ENCODE measurements at places on chromosomes 6 and 20. TPM values are rescaled to one million over a fixed set of nuclear protein-coding genes. Genes with fewer than 3 reads are reported as not detected.

The TOMM6 gene
- total RNA-seq: 76.9 TPM

The FAM209B gene
- not detected for total RNA-seq

The OPRL1 gene
- total RNA-seq: 1.5 TPM

The HS3ST5 gene
- not detected for total RNA-seq

The SLPI gene
- total RNA-seq: 205 TPM

The CYP21A2 gene
- 5.7 TPM for total RNA-seq

GRCh38 chr20:62518911-62519310, 43.1 kb upstream of the GATA5 start:
- DNase-seq: no peak

DNA sequence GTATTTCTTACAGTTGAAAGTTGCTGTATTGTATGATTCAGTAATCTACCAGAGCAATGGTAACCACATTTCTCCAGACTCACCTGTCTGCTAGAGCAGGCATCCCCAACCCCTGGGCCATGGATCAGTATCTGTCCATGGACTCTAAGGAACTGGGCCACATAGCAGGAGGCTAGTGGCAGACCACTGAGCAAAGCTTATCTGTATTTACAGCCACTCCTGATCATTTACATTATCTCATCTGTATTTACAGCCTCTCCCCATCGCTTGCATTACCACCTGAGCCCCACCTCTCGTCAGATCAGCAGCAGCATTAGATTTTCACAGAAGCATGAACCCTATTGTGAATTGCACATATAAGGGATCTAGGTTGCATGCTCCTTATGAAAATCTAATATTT, 60.3 kb upstream of the MANEA start:
- no peak for DNase-seq

GRCh38 chr6:24666097-24666640, 530 bp downstream of the TDP2 start:
- no peak for DNase-seq

DNA sequence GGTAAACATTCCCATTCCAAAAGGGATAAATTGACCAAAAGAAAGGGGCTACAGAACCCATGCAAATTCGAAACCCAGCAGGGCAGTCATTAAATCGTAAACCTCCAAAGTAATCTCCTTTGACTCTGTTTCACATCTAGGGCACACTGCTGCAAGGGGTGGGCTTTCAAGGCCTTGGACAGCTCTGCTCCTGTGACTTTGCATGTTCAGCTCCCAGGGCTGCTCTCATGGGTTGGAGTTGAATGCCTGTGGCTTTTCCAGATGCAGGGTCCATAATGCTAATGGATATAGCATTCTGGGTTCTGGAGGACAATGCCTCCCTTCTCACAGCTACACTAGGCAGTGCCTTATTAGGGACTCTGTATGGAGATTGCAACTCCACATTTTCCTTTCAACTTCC, 211.9 kb upstream of the MANEA start:
- DNase-seq: no peak

DNA sequence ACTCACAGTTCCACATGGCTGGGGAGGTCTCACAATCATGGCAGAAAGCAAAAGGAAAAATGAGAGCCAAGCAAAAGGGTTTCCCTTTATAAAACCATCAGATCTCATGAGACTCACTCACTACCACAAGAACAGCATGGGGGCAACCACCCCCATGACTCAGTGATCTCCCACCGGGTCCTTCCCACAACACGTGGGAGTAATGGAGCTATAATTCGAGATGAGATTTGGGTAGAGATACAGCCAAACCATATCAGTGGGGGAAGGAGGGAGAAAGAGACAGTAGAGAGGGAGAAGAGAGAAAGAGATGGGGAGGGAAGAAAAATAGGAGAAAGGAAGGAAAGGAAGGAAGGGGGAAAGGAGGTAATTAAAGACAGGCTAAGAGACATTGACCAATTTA, 30.1 kb downstream of the GMDS start:
- DNase-seq: no peak

DNA sequence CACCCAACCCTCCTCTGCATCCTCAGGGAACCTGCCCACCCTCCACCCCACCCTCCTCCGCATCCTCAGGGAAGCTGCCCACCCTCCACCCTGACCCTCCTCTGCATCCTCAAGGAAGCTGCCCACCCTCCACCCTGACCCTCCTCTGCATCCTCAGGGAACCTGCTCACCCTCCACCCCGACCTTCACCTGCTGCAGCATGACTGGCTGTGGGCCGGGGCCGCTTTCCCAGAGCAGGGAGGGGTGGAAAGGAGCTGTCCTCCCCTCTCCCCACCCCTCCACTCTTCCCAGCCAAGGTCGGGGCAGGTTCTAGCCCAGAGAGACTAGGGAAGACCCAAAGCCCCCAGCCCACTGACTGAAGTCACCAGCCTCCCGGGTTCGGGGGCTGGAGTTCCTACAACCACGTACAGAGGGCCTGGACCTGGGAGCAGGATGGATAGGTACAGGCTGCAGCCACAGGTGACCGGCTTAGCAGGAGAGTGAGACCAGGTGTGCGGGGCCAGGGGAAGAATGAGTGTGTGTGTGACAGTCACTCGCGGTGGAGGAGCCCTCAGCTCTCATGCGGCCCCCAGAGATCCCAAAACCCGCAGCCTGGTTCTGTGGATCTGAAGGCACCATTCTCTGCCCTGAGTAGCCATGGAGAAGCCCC, 11.6 kb downstream of the EEF1A2 start:
- DNase-seq: no peak

GRCh38 chr6:154447954-154448353, 62.5 kb downstream of the CNKSR3 start:
- DNase-seq: no peak

DNA sequence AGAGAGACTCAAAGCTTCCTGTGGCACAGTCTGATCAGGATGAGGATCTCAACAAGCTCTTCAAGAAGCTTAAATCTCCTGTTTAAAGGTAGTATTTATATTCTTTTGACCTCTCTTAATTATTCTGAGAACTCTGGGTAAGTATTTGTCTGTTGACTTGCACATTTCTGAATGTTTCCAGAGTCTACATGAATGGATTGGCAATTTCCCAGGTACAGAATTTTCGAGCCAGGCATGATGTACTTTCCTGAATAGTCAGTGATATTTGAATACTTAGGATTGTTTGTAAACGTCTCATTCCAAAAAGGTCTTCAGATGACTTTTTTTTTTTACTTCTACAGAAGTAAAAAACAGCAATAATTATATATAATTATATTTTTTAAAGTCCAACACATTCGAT, 293.4 kb downstream of the TBC1D32 start:
- DNase-seq: no peak

DNA sequence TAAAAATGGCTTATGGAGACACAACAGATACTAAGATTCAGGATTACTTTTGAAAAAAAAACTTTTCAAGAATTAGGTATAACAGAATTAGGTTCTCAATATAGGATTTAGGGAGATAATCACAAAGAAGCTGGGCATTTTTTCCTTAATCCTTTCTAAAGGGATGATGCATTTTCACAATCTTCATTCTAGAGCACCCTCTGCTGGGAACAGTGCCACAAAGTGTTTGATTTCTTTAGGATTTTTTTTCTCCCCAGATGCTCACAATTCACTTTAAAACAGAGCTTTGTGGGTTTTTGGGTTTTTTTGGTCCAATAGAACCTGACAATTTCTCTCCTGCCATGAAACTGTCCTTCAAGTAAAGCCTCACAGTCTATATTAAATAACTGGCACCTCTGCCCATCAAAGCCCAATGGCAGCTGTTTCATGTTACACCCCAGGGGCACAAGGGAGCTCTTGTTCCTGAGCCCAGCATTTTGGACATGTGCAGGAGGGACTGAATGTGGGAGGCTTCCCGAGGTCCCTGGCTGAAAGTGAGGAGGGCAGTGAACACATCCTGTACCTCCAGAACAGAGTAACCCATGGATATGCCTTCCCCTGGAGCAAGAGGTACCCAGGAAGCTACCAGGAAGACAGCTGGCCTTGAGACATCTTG, 39.7 kb downstream of the PREP start:
- no peak for DNase-seq

DNA sequence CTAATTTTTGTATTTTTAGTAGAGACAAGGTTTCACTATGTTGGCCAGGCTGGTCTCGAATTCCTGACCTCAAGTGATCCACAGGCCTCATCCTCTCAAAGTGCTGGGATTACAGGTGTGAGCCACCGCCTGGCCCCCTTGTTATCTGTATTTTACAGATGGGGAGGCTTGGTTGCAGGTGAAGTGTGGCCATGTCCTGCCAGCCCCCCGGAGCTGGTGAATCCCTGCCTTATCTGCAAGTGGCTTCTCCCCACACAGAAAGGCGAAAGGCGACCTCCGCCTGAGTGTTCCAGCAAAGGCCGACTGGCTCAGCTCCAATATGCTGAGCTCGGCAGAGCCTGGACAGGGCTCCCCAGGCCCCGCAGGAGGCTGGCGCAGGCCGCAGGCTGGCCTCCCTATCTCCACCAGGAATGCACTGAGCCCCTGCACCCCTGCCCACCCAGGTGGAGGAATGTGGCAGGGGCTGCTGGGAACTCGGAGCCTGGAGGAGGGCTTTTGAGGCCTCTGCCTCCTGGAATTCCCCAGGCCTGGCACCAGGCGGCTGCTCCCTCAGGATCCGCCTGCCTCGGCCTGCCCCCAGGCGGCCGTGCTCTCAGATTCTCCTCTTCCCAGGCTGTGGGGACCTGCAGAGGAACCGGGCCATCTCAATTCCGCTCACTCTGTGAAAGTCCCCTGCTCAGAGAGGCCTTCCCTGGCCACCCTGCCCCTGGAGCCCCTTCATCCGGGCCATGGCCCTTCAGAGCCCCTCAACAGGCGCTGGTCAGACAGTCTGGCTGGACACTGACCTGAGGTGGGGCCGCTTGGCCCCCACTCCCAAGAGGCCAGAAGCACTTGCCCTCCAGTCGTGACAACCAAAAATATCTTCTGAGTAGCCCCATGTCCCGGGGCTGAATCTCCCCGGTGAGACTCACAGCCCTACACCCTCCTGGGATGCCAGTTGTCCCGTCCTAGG, 9.3 kb upstream of the LAMA5 start:
- no peak for DNase-seq

- no peak for DNase-seq
These were observed 96.9 kb downstream of the JPH2 start for GRCh38 chr20:44089987-44090674.

DNA sequence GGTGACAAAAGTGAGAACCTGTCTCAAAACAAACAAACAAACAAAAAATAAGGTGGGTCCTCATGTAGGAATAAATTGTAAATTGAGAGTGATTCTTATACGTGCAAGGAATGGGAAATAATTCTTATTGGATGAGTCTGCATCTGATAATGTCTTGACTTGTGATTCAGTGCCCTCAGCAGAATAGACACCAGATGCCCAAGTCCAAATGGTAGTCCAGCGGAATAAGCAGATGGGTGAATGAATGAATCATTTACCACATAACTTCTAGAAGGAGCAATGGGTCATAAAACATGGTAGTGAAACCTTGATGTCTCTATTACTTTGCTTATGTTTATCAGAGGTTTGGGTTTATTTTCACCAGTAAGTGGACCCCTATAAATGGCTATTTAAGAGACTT, 747.7 kb downstream of the PHF3 start:
- DNase-seq: no peak

- DNase-seq: no peak
These were observed 127.6 kb downstream of the MAP3K7 start for GRCh38 chr6:90459225-90459758.

- no peak for DNase-seq
These were observed 159.2 kb downstream of the CD109 start for GRCh38 chr6:73854998-73855718.

DNA sequence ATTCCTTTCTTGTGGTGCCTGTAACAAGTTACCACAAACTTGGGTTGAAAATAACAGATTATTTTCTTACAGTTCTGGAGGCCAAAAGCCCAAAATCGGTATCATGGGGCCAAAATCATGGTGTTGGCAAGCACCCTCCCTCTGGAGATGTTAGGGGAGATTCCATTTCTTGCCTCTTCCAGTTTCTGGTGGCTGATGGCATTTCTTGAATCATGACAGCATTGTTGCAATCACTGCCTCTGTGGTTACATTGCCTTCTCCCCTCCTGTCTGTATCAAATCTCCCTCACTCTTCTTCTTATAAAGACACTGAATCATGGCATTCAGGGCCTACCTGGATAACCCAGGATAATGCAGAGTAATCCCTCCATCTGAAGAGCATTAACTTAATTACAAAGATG, 17.9 kb upstream of the TENT5A start:
- DNase-seq: no peak

- no peak for DNase-seq
These were observed 26.5 kb downstream of the DAAM2 start for GRCh38 chr6:39818695-39819094.

DNA sequence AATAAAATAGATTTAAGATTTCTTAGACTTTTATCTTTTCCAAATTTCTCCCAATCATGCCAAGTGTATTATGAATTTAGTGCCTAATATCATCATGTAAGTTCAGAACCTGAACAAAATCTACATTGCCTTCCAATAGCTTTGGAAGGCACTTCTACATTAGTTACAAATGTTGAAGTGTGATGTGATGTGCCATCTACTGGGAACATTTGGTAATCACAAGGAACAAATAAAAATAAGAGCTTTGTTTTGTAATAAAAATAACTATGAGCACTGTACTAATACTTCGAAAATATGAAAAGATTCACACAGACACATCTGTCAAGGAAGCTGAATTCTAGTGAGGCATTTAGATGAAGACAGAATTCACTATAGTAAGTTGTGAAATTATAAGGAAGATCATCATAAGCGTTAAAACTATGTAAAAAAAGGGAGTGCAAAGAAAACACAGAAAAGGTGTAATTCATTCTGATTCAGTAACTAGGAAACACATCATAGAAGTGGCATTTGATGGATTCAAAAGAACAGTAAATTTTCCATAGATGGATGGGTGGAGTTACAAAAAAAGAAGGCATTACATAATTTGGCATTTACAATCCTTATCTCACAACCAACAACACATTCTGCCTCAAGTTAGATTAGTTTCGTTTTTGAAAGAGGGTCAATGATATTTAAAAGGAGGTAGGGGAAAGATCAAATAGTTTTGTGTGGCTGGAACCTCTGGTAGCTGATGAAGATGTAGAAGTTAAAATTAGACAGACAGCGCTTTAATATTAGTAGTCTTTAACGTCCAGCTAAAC, 161.0 kb downstream of the ASCC3 start:
- no peak for DNase-seq

DNA sequence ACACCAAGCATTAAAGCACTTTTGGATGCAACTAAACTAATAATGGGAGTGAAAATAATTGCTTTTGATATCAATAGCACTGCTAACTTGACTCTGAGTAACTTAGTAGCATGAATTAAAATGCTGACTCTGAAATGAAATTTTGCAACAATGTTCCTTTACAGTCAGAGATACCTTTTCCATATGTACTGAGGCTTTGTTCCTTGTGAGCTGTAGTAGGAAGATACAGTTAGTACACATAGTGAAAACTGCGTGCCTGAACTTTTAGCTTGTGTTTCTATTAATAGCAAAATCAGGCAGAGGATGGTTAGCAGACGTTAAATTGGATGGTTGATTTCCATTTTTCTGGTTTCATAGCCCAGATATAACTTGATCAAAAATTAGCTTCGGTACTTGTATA, 18.6 kb downstream of the ADGRG6 start:
- no peak for DNase-seq

All from omental fat pad (tissue), 4 donors.